ENCODE measurements at places on chromosomes 5 and 9.

DNA sequence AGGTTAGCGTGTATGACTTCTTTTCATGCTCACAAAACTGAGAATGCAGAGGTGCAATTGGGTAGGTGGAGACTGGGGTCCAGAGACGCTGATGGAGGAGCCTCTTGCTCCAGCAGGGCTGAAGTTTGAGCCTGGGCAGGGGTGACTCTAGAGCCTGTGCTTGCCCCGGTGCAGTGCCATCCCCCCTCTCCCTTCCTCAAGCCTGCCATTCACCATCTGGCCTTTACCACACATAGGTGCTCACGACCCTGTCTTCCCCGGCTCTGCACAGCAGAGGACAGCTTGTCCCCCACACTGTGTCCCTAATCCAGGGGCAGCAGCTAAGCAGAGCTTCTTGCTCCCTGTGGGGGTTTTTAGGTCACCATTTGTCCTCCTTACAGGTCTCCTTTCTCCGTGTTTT, 86.5 kb downstream of the DAP start:
- no peak for DNase-seq

DNA sequence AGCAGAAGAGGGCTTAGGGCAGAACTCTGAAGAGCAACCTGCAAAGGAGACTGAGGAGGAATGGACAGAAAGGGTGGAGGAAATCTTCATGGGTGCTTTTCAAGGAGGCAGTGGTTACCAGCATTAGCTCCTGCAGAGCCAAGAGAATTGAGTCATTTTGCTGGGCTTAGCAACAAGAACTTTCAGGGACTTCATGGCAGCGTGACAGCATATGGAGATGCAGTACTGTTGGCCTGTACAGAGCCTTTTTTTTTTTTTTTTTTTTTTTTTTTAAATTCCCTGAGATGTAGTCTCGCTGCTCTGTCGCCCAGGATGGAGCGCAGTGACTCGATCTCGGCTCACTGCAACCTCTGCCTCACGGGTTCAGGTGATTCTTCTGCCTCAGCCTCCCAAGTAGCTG, 296.0 kb upstream of the DMRT1 start:
- no peak for DNase-seq

GRCh38 chr5:27171761-27172261, 133.4 kb upstream of the CDH9 start:
- no peak for DNase-seq

DNA sequence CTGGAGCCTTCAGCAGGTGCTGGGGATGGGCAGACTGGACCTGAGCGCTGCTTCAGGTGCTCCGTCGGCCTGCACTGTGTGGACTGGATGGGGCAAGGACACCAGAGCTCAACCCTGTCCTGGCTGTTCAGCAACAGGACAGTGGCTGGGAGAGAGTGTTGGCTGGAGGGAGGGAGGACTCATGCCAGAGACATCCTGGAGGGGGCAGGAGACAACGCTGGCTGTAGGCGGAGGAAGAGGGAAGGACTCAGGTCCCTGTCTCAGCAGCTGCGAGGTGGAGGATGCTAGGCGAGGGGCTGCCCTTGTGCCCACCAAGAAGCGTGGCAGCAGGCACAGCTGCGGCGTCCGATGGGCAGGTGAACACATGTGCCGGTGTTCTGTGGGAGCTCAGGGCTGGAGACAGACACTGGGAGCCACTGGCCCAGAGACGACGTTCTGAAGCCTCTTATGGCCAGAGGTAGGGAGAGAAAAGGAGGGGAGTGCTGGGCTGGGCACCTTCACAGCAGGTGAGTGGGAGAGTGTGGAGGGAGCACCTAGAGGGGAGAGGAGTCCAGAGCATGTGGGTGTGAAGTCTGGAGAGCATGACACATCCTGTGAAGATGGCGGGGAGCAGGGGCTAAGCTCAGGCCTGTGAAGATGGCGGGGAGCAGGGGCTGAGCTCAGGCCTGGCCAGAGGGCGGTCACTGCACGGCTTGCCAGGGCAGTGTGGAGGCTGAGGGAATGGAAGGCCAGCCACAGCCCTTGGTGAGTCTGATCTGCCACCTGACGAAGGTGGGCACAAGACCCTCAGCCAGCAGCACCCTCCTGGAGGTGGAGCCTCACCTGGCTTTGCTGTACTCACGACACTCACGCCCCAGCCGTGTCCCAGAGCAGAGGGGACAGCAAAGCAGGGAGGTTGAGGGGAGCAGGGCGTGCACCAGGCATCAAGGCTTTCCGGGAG, 79.1 kb upstream of the FCN1 start:
- DNase-seq, result no peak

GRCh38 chr5:131279204-131279603, 15.4 kb downstream of the CDC42SE2 start:
- DNase-seq, result no peak

GRCh38 chr5:134864707-134865106, 9.5 kb upstream of the TXNDC15 start:
- no peak for DNase-seq

- DNase-seq, result no peak
Measured at GRCh38 chr9:136754626-136755301, 3.3 kb downstream of the LCN8 start.

GRCh38 chr5:167245868-167246267, 1045.6 kb upstream of the WWC1 start:
- DNase-seq, result no peak

GRCh38 chr5:81214848-81215247, 18.3 kb upstream of the CKMT2 start:
- DNase-seq, result no peak

DNA sequence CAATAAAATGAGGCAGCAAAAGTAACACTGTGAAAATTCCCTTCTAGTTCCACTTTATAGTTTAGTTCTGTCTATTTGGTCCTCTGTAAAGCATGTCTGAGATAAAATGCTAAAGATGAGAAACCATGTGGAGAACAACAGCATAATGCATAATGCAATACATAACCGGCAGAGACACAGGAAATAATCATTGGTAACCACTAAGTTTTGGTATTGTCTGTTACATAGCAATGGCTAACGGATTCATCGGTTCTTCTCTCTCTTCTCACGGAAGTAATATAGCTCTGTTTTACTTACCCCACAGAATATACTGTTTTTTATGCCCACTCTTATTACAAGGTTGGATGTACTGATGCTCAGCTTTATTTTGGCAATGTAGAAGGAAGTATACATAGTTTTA, 158.9 kb downstream of the FAM174A start:
- DNase-seq, result no peak

GRCh38 chr5:149170299-149170698, 29.0 kb downstream of the ABLIM3 start:
- no peak for DNase-seq

DNA sequence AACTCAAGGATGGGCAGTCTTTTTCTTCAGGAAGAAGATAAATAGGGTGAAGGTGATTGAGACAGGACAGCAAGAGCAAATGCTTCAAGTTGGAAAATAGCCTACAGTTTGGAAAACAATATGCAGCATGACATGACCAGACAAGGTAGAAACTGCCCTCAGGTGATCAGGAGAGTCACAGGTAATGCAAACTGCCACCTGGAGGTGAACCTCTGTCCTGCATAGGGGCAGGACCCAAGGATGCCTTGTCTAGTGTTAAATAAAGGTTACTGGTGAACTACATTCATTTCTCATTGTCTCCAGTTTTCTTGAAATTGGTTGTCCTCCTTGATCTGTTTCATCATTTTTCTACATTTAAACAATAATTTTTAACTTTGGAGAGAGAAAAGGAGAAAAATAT, 232.1 kb downstream of the SEMA5A start:
- no peak for DNase-seq

- DNase-seq, result no peak
Measured at GRCh38 chr5:149301744-149302380, 30.2 kb downstream of the AFAP1L1 start.

GRCh38 chr9:130500340-130501180, 55.8 kb downstream of the ASS1 start:
- no peak for DNase-seq

- DNase-seq, result no peak
Measured at GRCh38 chr5:54325610-54326311, 15.4 kb upstream of the ARL15 start.

- no peak for DNase-seq
Measured at GRCh38 chr9:133610845-133611244, 1.7 kb upstream of the FAM163B start.

- no peak for DNase-seq
Measured at GRCh38 chr5:153584126-153584959, 93.9 kb downstream of the GRIA1 start.

- DNase-seq, result no peak
Measured at GRCh38 chr5:133487093-133487492, 125.2 kb downstream of the FSTL4 start.

GRCh38 chr9:128003966-128004604, 23.3 kb upstream of the EEIG1 start:
- DNase-seq, result no peak

- no peak for DNase-seq
Measured at GRCh38 chr5:542319-543311, 18.4 kb upstream of the SLC9A3 start.

GRCh38 chr5:57976506-57976905, 483.4 kb downstream of the PLK2 start:
- no peak for DNase-seq

DNA sequence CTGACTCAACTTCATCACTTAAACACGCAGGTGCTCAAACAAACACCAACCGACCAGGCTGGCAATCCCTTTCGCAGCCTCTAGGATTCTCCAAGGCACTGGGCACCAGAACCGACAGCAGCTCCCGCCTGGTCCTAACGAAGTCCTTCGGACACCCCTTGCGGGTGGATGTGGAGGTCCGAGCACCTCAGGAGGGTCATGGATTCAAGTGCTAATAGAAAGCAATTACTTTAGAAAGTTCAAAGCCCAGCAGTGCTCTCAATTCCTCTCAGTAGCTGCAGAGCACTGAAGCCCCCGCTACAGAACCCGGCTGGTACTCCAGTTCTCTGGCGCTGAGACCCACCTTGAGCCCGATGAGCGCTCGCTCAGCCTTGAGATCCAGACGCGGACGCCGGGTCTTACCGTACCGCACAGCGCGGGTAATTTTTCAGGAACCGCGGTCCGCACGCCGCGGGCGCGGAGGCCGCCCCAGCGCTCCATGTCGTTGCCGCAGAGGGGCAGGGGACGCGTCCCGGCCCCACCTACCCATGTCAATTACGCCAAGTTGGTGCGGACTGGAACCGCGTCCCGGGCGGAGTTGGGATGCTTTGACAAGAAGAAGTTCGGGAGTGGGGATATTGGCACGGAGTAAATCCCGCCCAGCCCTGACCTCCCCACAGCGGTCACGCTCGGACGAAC, 638 bp downstream of the MARCHF3 start:
- peak; percentile 42 for DNase-seq

DNA sequence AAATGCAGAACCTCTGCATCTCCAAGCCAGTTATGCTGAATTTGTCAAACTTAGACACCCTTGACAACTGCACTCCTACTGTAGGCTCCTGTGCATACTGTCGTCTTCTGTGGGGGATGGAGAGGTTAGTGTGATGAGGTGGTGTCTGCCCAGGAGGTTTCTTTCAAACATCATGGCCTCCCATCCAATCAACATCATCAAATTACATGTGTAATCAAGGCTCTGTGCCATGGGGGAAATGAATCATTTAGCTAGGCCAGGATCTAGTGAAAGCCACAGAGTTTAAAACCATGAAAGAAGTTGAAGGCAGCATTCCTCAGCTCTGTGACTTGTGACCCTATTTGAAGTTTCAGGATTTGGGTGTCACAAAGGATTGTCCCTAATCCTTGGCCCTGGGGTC, 240.6 kb downstream of the MARCHF11 start:
- no peak for DNase-seq

DNA sequence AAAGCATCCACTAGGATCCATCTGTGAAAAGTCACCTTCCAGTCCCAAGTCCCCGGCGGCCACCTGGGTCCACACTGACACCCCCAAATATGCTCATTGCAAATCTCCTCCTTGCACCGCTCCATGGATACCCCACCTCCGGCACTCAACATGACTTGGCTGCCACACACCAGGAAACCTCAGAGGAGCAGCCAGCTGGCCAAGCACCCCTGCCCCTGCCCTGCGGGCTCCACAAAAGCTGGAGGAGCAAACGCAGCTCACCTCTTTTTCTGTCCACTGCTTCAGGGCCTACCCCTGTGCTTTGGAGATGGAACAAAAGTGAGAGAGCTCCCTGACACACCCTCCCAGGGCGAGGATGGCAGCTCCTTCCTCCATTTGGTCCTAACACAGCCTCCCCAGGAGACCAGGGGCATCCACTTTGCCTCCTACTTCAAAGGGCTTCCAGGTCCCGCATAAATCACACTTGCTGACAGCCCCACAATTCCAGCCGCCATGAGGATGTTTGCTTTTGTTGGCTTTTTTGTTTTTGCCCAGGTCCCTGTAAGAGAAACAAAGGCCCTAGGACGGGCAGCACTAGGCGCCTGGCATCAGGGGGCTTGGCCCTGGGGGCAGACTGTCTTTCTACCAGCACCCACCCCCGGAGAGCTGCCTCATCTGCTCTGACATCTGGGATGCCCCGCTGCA, 14.8 kb downstream of the ROR2 start:
- DNase-seq, result no peak

GRCh38 chr5:55540024-55540423, 5.3 kb upstream of the PLPP1 start:
- DNase-seq, result no peak

DNA sequence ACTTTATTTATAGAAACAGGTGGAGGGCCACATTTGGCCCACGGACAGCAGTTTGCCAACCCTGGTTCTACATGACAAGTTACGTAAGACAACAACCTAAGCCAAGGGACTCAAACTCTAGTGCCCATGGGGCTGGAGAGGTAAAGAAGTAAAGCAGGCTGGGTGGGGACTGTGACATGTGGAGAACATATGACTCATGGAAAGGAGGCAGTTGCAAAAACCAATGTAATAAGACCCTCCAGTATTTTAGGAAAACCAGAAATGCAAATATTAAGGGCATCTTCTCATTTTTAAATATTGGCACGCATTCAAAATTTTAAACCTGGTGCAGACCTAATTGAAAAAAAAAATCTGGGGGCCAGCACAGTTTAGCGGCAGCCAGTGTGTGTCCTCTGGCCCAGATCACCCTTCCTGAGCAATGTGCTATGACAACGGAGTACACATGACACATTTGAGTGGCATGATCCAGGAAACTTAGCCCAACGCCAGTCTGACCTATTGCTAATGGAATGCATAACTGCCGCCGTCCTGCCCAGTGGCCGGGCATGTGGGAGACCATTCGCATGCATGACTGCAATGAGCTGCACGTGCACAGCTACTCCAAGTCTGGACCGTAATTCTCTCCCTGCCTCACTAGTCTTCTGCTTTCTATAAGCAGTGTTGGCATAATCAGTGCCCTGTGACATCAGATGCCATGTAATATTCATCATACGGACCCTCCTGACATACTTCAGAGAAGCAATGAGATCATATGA, 97.2 kb downstream of the SH3TC2 start:
- DNase-seq, result no peak
